ENCODE measurements at places on chromosomes 7 and 10.

DNA sequence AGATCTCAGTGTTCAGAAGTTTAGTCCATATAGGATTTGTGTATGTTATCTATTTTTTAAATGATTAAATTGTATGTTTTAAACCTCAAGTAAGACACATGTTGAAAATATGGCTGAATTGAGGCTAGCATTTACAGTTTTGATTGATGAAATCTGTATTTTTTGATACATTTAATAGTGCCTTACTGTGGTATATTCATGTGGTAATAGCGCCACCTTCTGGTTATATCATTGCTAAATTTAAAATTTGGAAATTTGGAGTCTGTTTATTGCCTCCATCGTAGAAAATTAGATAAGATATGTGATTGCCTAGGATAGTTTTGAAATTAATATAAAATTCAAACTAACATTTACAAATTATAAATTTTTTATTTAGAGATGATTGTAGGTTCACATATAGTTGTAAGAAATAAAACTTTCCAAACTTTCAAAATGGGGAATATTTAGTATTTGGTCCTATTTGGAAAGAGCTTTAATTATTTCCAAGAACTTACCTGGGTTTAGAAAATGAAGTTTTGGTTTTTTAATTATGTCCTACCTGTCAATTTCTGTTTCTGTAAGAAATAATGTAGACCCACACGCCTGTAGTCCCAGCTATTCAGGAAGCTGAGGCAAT is 19.1 kb upstream of the ARMS2 start:
- peak; percentile 61 for DNase-seq

DNA sequence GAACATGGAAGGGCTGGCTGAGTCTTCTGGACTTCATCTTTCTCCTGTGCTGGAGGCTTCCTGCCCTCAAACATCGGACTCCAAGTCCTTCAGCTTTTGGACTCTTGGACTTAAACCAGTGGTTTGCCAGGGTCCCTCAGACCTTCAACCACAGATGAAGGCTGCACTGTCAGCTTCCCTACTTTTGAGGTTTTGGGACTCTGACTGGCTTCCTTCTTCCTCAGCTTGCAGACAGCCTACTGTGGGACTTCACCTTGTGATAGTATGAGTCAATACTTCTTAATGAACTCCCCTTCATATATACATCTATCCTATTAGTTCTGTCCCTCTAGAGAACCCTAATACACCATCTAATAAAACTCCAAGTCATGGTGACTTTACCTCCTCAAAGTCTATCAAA is 4.0 kb upstream of the CLEC5A start:
- no peak for DNase-seq

GRCh38 chr10:119784340-119785067 is 58.7 kb downstream of the INPP5F start:
- DNase-seq, result peak; percentile 91

- peak; percentile 34 for DNase-seq
Measured at GRCh38 chr7:86980223-86980622, 79.2 kb downstream of the ELAPOR2 start.

DNA sequence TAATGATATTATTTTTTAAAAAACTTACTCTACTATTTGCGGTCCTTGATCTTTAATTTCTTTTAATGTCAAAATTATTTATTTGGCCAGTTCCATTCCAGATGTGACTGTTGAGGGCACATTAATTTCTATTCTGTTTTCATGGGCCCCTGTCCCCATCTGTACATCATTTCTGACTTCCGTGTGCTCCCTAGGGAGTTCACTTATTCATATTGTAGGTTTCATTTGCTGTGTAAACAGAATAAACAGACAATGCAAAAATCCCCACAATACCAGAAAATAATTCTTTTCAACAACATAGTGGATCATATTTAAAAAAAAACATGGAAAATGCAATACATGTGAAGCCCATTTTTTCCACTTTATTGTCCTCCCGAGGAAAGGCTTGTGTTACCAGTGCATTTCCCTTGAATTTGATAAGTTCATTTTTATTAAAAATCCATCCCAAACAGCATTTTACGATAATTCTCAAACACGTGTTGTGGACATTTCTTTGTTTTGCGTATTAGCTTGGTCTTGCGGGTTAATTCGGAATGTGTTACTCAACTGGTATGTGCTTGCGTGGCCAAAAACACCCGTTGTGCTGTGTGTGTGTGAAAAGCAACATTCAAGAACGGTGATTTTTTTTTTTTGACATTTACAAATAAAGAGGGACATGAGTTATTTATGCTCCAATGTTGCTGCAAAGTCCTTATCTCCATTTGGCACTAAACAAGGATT is 138.4 kb downstream of the MGMT start:
- DNase-seq, result no peak

- no peak for DNase-seq
Measured at GRCh38 chr10:61452655-61453641, at the start of gene TMEM26. Gene TMEM26 (minus strand): TSS chr10:61453381. CDS start chr10:61453081, 300 bp downstream.

DNA sequence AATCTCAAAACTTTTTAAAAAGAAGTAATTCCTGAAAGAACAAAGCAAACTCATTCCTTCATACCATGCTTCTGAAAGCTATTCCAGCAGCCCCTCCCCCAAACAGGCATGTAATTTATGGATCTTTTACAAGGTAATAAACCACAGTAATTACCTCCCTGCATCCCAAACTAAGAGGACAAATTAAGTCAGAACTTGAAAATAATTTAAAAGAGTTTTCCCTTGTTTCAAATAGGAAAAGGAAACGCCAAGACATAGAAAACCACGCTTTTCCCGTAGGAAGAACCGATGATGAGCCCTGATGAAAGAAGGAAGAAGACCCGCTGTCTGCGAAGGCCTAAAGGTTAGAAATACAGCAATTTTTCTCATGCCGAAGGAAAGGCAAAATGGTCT is 8.9 kb downstream of the HOXA4 start:
- DNase-seq, result no peak

GRCh38 chr7:105885387-105886111 is 9.2 kb upstream of the ATXN7L1 start:
- no peak for DNase-seq

GRCh38 chr7:149799397-149800168 is 26.2 kb upstream of the ZNF467 start:
- DNase-seq, result peak; percentile 18

DNA sequence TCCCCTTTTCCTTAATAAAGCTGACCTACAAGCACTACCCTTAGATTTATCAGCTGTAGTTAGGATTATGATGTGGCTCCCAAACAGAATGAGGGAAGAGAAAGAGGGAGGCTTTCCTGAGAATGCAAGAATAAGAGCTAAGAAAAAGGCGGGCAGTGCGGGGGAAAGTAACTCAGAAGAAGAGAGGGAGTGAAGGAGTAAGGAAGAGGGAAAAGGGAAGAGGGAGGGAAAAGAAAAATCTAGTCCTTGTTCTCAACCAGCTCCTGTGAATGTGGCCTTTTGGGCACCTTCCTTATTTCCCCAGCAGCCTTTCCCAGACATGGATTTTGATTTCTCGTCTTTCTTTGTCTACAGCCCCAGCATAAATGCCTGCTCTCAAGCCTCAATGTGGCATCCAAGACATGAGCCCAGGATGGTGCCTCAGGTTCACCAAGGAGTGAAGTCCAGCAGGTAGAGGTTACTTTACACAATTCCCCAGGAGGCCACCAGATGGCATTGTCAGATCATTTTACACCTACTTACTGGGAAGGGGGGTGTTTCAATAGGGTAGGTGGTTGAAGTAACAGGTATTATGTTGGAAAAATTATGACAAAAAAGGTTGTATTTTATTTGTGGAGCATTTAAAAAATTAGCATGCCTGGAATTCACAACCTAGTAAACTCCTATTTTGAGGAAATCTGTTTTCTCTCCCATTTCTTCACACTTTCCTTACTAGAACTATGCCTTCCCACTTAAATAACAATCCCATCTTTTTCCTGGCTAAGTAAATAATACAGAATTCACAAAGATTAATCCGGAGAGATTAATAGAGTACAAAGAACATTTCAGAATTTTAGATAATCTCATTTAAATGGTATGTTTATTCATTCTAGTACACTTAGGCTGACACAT is 106.5 kb downstream of the HTR7 start:
- peak; percentile 48 for DNase-seq

- no peak for DNase-seq
Measured at GRCh38 chr7:120303105-120303504, 30.1 kb downstream of the KCND2 start.

DNA sequence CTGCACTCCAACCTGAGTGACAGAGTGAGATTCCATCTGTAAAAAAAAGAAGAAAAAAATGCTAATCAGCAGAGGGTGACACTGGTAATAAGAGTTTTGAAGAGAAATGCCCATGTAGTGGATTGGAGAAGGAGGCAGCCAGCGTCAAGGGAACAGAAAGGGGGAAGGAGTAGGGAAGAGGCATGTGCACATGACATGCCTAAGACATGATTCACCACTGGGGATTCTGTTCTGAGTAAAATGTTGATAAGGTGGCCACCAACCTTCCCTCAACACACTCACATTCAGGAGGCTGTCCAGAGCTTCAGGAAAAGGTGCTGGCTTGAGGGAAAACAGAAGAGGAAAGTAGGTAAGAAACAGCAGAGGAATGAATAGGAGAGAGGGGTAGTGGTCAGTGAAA is 39.9 kb downstream of the AKR1D1 start:
- DNase-seq, result no peak

- no peak for DNase-seq
Measured at GRCh38 chr10:22990443-22990842, 62.6 kb downstream of the ARMC3 start.

DNA sequence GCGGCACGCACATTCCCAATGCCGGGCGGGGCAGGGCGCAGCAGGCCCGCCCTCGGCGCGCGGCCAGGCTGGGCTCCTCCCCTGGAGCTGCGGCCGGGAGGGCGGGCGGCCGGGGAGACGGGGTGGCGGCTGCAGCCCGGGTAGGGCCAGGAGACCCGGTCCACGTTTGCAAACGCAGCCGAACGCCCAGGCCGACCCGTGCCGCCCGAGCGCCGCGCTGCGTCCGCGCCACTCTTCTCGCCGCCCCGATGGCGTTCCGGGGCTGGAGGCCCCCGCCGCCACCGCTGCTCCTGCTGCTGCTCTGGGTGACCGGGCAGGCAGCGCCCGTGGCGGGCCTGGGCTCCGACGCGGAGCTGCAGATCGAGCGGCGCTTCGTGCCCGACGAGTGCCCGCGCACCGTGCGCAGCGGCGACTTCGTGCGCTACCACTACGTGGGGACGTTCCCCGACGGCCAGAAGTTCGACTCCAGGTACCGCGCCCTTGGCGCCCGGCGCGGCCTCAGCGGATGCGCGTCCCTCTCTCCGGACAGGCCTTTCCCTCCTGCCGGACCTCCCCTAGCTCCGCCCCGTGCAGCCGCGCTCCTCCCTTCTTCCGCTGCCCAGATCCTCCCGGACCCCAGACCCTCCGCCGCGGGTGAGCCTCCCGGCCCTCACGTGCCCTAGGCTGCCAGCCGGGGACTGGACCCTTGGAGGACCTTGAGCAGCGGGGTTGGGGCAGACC is at the start of gene FKBP9:
TSS of gene FKBP9 (plus strand) at position 115 of the 720 bp plus-strand sequence. CDS start at position 249, 134 bp downstream.
- DNase-seq, result peak; percentile 45

DNA sequence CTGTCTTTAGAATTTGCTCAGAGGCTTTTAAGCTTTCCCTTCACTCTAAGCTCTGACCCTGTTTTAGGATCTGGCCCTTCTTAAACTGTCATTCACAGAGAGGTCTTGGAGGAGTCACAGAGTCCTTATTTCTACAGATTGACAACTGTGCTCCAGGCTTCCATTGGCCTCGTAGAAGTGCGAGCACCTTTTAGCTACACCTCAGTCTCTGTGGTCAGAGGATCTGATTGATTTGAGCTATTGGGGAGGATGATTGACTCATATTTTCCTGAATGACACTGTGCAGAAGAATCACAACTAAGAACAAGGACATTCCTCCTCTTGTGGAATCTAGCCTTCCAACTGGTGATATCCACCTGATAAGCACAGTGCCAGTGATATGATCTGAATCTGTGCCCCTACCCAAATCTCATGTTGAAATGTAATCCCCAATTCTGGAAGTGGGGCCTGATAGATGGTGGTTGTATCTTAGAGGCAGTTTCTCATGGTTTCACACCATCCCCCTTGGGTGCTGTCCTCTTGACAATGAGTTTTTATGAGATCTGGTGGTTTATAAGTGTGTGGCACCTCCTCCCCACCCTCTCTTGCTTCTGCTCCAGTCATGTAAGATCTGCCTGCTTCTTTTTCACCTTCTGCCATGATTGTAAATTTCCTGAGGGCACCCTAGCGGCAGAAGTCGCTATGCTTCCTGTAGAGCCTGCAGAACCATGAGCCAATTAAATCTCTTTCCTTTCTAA is 3.2 kb downstream of the CYP3A7 start:
- no peak for DNase-seq

GRCh38 chr10:110864662-110865140 is 7.0 kb upstream of the PDCD4 start:
- peak; percentile 62 for DNase-seq

GRCh38 chr10:6077071-6077675 is 11.7 kb upstream of the RBM17 start:
- DNase-seq, result no peak

- no peak for DNase-seq
Measured at GRCh38 chr10:127159648-127160245, 36.6 kb downstream of the INSYN2A start.

- no peak for DNase-seq
Measured at GRCh38 chr10:4281190-4281825, 496.3 kb upstream of the KLF6 start.

DNA sequence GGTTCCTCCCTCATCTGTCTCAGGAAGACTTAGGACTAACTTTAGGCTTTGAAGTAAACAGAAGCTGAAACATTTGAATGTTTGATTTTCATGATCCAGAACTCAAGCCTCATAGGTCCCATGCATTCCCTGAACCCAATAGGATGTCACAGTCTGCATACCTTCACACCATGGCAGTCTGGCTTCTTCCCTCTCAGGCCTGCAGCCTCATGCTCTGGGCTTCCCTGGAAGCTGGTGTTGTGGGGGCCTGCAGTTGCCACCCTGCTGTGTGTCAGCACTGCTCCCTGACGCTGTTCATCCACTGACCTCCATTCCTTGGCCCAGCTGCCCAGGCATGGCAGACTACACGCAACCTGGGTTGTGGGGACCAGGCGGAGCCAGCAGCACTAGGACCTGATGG is 267.5 kb upstream of the KAT6B start:
- no peak for DNase-seq

GRCh38 chr7:99398891-99399445 is 9.4 kb downstream of the PDAP1 start:
- DNase-seq, result no peak

Data from Kasumi-1 (cell line).